ENCODE measurements at places on chromosomes 6 and 20. TPM values are rescaled to one million over a fixed set of nuclear protein-coding genes. Genes with fewer than 3 reads are reported as not detected.

DNA sequence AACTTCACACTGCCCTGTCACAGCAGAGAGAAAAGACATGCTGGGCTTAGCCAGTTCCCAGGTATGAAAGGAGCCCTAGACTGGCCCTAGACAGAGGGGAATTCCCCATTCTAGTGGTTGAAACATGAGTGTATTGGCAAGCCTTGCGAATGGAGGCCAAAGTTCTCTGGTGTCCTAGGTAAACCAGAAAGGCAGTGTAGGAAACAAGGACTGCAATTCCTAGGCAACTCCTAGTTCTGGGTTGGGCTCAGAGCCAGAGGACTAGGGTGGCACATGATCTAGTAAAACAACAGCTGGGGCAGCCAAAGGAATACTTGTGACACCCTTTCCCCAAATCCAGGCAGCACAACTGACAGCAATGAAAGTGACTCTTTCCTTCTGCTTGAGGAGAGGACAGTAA is 265.0 kb upstream of the EPHA7 start:
- DNase-seq = no peak
- no peaks in the 10 kb centered on the region for H3K36me3 ChIP-seq
- no peak overlapping the region for H3K27ac ChIP-seq
- no peaks in the 10 kb centered on the region for H3K27me3 ChIP-seq
- H3K4me1 ChIP-seq = no peaks in the 10 kb centered on the region

GRCh38 chr6:35214869-35215664 is 1.3 kb downstream of the SCUBE3 start:
- H3K4me3 ChIP-seq = peak overlapping the region; percentile 80
- no peak for DNase-seq
- H3K27me3 ChIP-seq = peaks cover 23% of the 10 kb centered on the region
- peak overlapping the region; percentile 76 for H3K27ac ChIP-seq

DNA sequence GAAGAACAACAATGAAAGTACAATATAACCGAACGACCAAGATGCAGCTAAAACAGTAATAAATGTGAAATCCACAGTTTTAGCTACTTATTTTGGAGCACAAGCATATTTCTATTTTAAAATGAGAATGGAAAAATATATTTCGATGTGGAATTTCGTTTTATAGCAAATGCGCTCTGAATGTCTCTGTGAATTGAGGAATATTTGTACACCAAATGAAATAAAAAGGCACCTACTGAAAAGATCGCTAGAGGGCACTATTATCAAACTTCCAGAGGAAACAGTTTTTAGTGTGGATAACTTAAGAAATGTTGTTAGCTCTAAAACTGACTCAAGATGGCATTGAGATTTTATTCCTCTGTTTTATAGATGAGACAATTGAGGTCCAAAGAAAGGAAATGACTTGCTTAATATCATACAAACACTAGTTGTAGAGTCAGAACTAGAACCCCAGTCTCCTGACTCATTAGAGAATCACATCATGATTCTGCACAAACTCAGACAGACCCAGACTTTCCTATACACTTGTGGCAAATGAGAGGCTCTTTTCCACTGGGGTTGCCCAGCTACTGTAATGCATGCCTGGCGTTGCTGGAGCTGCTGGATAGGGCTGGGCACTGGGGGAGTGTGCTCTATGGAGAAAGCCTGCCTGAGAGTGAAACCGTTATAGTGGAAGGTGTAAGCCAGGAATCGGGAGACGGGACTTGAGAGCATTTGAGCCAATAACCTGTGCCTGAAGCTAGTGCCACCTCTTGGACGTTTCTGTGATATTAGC is 51.9 kb downstream of the GCLC start:
- no peak for DNase-seq
- H3K36me3 ChIP-seq = peaks cover 2% of the 10 kb centered on the region
- H3K27ac ChIP-seq = no peak overlapping the region
- H3K4me1 ChIP-seq = peaks cover 15% of the 10 kb centered on the region

Gene PLEKHG1
- total RNA-seq = 48.7 TPM

Gene SMOC2
- total RNA-seq = 4.2 TPM

Gene CEP85L
- 8.9 TPM for total RNA-seq

DNA sequence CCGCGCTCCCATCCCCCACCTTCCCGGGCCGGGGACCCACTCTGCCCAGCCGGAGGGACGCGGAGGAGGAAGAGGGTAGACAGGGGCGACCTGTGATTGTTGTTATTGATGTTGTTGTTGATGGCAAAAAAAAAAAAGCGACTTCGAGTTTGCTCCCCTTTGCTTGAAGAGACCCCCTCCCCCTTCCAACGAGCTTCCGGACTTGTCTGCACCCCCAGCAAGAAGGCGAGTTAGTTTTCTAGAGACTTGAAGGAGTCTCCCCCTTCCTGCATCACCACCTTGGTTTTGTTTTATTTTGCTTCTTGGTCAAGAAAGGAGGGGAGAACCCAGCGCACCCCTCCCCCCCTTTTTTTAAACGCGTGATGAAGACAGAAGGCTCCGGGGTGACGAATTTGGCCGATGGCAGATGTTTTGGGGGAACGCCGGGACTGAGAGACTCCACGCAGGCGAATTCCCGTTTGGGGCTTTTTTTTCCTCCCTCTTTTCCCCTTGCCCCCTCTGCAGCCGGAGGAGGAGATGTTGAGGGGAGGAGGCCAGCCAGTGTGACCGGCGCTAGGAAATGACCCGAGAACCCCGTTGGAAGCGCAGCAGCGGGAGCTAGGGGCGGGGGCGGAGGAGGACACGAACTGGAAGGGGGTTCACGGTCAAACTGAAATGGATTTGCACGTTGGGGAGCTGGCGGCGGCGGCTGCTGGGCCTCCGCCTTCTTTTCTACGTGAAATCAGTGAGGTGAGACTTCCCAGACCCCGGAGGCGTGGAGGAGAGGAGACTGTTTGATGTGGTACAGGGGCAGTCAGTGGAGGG is 2.8 kb downstream of the SOX4 start:
- H3K27me3 ChIP-seq = peaks cover 4% of the 10 kb centered on the region
- H3K27ac ChIP-seq = peak overlapping the region; percentile 96
- H3K4me3 ChIP-seq = peak overlapping the region; percentile 98
- H3K36me3 ChIP-seq = peaks cover 47% of the 10 kb centered on the region
- H3K4me1 ChIP-seq = peaks cover 28% of the 10 kb centered on the region

DNA sequence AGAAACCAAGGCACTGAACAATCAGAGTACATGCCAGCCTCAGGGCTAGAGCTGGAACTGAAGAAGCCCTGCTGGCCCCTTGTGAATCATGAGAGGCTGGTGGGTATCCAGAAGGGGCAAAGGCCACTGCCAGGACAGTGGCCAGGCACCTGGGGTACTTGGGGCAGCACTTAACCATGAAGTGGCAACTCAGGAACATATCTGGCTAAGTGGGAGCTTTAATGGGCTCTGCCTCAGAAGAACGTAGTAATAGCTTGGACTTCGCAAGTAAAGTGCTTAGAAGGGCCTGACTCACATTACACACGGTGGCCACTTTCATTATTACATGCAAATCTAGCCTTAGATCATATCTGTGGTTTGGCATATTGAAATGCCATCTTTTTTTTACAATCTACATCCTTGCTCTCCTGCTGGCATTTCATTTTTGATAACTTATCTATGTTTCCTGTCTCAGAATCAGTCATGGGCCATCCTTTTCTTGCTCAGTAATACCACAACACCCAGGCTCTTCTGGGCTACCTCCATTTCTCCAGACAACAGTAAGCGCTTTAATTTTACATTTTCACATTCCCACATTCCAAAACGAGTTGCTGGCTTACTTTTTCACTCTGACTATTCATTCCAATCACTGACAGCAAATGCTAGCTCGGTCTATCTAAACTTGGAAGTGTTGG is 21.6 kb downstream of the NAPB start:
- H3K4me1 ChIP-seq = peaks cover 3% of the 10 kb centered on the region
- H3K27me3 ChIP-seq = no peaks in the 10 kb centered on the region
- peaks cover 17% of the 10 kb centered on the region for H3K36me3 ChIP-seq
- no peak overlapping the region for H3K27ac ChIP-seq
- DNase-seq = no peak
- no peak overlapping the region for H3K4me3 ChIP-seq

Gene CFAP206
- total RNA-seq = 5.0 TPM

DNA sequence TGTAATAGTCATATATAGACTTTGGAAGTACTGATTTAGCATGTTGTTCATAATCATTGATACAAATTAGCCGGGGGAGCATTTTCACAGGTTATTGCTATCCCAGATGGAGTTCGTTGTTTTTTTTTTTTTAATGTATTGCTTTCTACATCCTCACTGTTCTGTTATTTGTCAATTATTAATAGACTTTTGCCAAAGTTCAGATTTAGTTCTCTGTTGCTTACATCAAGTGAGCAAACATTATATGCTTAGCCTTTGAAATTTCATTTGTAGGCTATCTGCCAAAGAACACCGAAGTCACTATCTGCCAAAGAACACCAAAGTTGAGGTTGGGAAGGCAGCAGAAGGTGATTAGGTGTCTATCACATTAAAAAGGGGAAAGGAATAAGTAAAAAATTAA is at the start of gene HAO1:
TSS of gene HAO1 (minus strand) at position 118 of the 400 bp plus-strand sequence. CDS start at position 82, 36 bp downstream.
- no peaks in the 10 kb centered on the region for H3K36me3 ChIP-seq
- H3K4me3 ChIP-seq = no peak within 1 kb of the TSS
- no peak within 1 kb of the TSS for H3K27ac ChIP-seq
- H3K27me3 ChIP-seq = peaks cover 3% of the 10 kb centered on the region
- no peak for DNase-seq
- peaks cover 12% of the 10 kb centered on the region for H3K4me1 ChIP-seq

DNA sequence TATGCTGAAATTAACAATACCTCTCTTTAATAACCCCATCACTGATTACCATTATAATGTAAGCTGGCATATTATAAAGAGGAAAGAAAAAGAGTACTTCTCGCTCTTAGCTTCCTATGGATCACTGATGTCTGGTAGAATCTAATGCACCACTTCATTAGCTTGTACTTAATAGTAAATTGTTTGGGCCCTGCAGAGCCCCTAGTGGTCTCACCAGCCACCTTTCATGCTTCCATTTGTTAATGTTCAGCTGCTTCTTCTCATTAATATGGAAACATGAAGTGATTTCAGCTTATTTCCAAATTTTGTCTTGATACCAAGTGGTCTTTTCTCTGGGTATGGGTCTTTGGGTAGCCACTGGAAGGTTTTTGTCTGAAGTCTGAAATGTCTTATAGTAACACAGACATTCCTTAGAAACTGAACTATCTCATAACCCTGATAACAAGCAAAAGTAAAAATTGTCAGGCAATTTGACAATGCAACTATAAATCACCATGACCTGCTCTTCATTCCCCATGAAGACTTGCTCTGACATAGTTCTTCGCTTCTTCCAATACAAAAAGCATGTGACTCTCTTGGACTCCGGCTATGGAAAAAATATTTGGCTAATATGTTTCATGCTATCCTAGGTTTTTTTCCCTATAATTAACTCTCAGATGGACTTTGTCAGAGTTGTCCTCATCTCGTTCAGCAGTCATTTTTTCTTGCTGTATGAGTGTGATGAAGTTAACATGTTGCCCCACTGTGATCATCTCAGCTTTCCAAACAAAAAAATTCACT is 395.8 kb upstream of the MARCKS start:
- no peaks in the 10 kb centered on the region for H3K36me3 ChIP-seq
- H3K27me3 ChIP-seq = no peaks in the 10 kb centered on the region
- peaks cover 24% of the 10 kb centered on the region for H3K4me1 ChIP-seq
- H3K4me3 ChIP-seq = no peak overlapping the region
- no peak overlapping the region for H3K27ac ChIP-seq
- DNase-seq = no peak
